ENCODE measurements at places on chromosomes 13 and 19. TPM values are rescaled to one million over a fixed set of nuclear protein-coding genes. Genes with fewer than 3 reads are reported as not detected.

GRCh38 chr13:30737511-30738337 lies 2.4 kb downstream of the ALOX5AP start:
- no peaks in the 10 kb centered on the region for H3K27me3 ChIP-seq
- H3K4me3 ChIP-seq: no peak overlapping the region
- no peaks in the 10 kb centered on the region for H3K36me3 ChIP-seq
- no peaks in the 10 kb centered on the region for H3K4me1 ChIP-seq
- DNase-seq: no peak

DNA sequence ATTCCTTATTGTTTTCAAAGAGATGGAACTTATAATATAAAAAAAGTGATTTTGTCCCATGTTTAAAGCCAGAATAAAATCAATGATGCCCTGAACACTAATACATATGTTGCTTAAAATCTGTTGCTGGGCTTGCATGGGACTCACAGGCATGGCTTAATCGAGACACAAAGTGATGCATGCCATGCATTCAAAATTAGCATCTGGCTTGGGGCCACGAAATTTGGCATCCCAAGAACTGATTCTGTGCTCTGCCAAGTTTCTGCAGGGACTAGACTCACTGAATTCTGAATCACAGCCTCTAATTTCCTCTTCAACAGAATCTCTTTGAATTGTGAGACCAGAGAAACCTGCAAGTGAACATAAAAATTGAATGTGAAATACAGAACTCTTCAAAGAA lies 109.2 kb downstream of the PCDH17 start:
- no peaks in the 10 kb centered on the region for H3K36me3 ChIP-seq
- H3K27me3 ChIP-seq: no peaks in the 10 kb centered on the region
- H3K4me1 ChIP-seq: no peaks in the 10 kb centered on the region
- DNase-seq: no peak
- H3K27ac ChIP-seq: no peak overlapping the region

DNA sequence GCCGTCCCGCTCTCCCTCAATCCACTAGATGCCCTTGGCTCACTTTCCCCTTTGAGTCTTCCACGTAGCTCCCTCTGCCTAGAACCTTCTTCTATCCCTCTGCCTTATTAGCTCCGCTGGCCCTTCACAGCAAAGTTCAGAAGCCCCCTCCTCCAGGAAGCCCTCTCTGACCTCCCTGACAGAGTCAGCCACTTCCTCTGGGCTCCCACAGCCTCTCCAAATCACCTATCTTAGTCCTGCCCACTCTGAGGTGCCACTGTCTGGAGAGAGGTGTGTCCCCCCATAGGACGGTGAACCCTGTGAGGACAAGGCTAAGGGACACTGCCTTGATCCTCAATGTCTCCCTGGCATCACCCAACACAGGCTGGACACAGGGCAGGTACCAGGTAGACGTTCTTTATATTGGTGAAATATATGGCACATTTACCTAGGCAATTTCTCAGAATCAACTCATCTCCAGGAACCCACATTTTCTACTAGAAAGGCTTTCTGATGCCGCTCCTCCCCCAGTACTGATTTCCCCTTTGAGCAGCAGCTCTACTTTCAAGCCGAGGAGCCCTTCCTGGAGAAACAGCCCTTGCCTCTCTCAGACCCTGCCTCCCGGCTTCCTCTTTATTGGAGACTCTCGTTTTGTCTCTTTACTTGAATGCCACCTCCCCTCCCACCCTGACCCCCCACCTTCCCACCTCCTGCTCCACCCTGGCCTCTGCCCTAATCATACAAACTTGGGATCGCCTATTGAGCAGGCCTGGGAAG lies 3.4 kb upstream of the TGFB1 start:
- peaks cover 3% of the 10 kb centered on the region for H3K4me1 ChIP-seq
- H3K4me3 ChIP-seq: no peak overlapping the region
- H3K27ac ChIP-seq: no peak overlapping the region
- no peaks in the 10 kb centered on the region for H3K27me3 ChIP-seq

DNA sequence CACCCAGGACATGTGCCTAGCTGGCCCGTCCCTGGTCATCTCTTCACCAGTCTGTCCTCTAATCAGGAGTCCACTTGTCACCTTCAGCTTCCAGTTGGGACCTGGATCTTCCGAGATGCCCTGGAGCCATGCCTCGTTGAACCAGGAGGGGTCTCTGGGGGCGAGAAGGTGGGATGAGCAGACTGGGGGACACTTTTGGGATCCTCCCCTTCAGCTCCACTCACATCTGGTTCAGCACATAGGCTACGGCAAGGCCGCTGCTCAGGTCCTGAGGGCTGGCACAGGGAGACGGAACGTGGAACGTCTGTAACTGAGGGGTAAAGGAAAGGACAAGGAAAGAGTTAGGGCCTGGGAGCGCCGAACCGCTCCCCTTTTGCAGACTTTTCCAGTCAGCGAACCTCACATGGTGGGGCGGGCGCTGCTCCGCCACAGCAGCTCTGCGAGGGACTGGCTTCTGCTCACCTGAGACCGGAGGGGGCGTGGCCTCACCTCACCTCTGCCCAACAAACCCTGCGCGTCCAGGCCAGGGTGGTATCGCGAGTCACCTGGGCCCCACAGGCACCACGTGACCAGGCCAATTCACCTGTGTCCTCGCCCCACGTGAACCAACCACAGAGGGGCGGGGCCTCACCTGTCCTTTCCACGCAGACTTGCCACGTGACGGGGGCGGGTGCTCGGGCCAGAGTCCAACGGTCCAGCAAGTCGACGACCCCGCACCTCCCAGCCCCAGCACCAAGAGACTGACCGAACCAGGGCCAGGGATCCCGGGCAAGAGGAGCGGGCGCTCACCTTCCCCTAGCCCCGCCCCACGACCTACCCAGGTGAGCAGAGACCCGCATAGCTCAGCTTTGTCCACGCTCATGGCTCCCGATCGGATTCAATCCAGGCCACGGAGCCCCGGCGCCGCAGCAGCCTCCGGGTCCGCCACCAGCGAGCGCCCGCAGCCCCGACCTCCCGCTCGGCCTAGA lies at the start of gene HOOK2:
Gene HOOK2 (minus strand): TSS at position 965 of the 968 bp plus-strand sequence. CDS start 103 bp downstream, at position 862.
- no peaks in the 10 kb centered on the region for H3K36me3 ChIP-seq
- peak within 1 kb of the TSS; percentile 76 for H3K4me3 ChIP-seq
- H3K4me1 ChIP-seq: peaks cover 50% of the 10 kb centered on the region
- H3K27me3 ChIP-seq: no peaks in the 10 kb centered on the region

- H3K27me3 ChIP-seq: peaks cover 2% of the 10 kb centered on the region
- no peak overlapping the region for H3K4me3 ChIP-seq
- H3K36me3 ChIP-seq: no peaks in the 10 kb centered on the region
- no peak for DNase-seq
Measured at GRCh38 chr19:51644636-51645271, 1.9 kb downstream of the SIGLEC14 start.

GRCh38 chr13:34349091-34349722 lies 531.3 kb downstream of the RFC3 start:
- no peaks in the 10 kb centered on the region for H3K27me3 ChIP-seq
- no peak overlapping the region for H3K27ac ChIP-seq
- no peaks in the 10 kb centered on the region for H3K36me3 ChIP-seq

DNA sequence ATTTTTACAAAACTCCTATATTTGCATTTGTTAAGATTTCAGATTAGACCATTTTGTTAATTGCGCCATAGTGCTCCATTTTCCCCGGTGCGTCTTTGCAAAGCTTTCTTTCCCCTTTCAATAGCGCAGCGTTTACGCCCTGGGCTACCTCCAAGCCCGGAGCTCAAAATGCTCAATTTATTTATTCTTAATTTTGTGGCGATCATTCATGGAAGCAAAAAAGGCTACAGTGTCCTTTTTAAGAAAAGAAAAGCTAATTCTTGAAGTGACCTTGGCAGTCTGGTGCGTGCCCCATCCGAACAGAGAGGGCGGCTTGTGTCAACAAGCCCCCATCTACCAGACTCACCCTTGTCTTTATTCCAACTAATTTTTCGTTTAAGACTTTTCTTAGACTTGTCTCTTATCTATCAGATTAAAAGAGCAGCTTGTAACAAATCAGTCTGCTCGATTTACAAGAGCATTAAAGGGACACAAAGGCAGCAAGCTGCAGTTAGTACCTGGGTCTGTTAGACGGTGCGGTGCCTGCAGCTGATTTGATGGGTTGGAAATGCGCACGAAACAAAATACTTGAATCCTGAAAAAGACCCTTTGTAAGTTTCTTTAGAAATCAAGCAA lies 30.1 kb downstream of the GSX1 start:
- H3K27me3 ChIP-seq: peaks cover 70% of the 10 kb centered on the region
- no peaks in the 10 kb centered on the region for H3K4me1 ChIP-seq

DNA sequence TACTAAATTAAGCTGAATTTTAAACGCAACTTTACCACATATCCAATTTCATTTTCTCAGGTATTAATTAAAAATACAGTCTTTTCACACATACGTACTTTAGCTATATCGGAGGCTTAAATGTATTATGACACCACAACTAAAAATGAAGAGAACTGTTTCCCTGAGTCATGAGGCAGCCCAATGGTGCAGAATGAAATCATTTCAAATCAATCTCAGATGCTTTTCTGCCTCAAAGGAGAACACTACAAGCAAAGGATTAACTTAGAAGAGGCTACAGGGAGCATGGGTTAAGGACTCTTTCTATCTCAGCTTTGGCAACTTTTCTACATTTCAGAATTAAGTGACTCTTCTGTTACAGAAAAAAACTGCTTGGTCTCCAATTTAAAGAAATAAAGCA lies 516.3 kb upstream of the HTR2A start:
- no peaks in the 10 kb centered on the region for H3K4me1 ChIP-seq
- no peaks in the 10 kb centered on the region for H3K36me3 ChIP-seq
- no peak overlapping the region for H3K27ac ChIP-seq
- no peaks in the 10 kb centered on the region for H3K27me3 ChIP-seq

GRCh38 chr19:40596608-40597328 lies 4.4 kb upstream of the LTBP4 start:
- no peaks in the 10 kb centered on the region for H3K36me3 ChIP-seq
- peak overlapping the region; percentile 48 for H3K4me3 ChIP-seq
- H3K4me1 ChIP-seq: peaks cover 14% of the 10 kb centered on the region
- DNase-seq: peak; percentile 74

- no peaks in the 10 kb centered on the region for H3K27me3 ChIP-seq
- H3K4me3 ChIP-seq: no peak overlapping the region
- no peak for DNase-seq
- no peaks in the 10 kb centered on the region for H3K4me1 ChIP-seq
- H3K27ac ChIP-seq: no peak overlapping the region
Measured at GRCh38 chr13:48602296-48603016, 51.3 kb upstream of the CYSLTR2 start.

The OXGR1 gene
- total RNA-seq: not detected

GRCh38 chr19:17616961-17617806 lies 61.7 kb downstream of the COLGALT1 start:
- DNase-seq: no peak
- H3K4me1 ChIP-seq: no peaks in the 10 kb centered on the region
- peak overlapping the region; percentile 18 for H3K4me3 ChIP-seq
- no peaks in the 10 kb centered on the region for H3K36me3 ChIP-seq

GRCh38 chr19:8305798-8306197 lies 2.4 kb downstream of the CD320 start:
- no peak overlapping the region for H3K4me3 ChIP-seq
- peaks cover 21% of the 10 kb centered on the region for H3K4me1 ChIP-seq
- no peak overlapping the region for H3K27ac ChIP-seq
- H3K36me3 ChIP-seq: no peaks in the 10 kb centered on the region
- no peaks in the 10 kb centered on the region for H3K27me3 ChIP-seq

DNA sequence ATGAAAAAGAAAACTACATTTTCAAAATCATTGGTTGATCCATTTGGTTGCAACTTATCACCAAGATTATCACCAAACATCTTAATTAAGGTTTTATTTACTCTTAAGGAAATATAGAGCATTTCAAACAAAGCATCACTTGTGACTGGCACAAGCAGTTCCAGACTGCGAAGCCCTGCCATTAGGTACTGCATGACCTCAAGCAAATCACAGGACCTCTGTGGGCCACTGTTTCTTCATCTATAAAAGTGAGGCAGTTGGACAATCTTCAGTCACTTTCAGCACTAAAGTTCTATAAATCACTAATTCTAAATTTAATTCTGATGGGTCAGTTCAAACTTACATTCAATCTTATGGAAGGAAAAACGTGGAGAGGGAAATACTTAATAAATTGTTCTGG lies 2.0 kb downstream of the ELF1 start:
- H3K4me3 ChIP-seq: no peak overlapping the region
- no peak for DNase-seq
- H3K27ac ChIP-seq: no peak overlapping the region
- peaks cover 32% of the 10 kb centered on the region for H3K4me1 ChIP-seq

The NBEA gene
- 1.2 TPM for total RNA-seq

GRCh38 chr19:35462476-35462953 lies 14.5 kb downstream of the FFAR2 start:
- H3K36me3 ChIP-seq: no peaks in the 10 kb centered on the region
- peaks cover 2% of the 10 kb centered on the region for H3K27me3 ChIP-seq
- H3K27ac ChIP-seq: no peak overlapping the region
- no peak for DNase-seq
- peaks cover 5% of the 10 kb centered on the region for H3K4me1 ChIP-seq

DNA sequence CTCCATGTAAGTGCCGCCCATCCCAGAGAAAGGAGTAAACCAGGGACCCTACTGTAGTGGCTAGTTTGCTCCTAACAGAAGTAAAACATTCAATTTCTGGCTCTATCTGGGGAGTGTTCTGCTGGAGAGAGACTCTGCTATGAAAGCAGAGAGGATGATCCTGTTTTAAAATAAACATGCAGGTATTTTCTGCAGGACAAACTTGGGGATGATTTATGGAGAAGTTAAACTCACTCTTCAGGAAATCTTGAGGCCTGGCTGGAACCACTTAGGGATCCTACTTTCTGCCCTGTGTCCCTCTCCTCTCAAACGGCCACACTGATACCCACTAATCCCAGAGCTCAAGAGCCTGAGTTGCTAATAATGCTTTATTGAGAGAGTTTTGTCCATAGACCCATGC lies 281.1 kb downstream of the DNAJC15 start:
- DNase-seq: no peak
- no peak overlapping the region for H3K4me3 ChIP-seq
- H3K27ac ChIP-seq: no peak overlapping the region
- no peaks in the 10 kb centered on the region for H3K36me3 ChIP-seq
- H3K4me1 ChIP-seq: peaks cover 26% of the 10 kb centered on the region

The INAFM1 gene
- 18.9 TPM for total RNA-seq

The KIR2DL4 gene
- not detected for total RNA-seq

The DOCK6 gene
- 27.1 TPM for total RNA-seq

GRCh38 chr19:29326849-29327840 lies 114.2 kb upstream of the UQCRFS1 start:
- H3K27me3 ChIP-seq: peaks cover 6% of the 10 kb centered on the region
- DNase-seq: no peak
- H3K27ac ChIP-seq: no peak overlapping the region

DNA sequence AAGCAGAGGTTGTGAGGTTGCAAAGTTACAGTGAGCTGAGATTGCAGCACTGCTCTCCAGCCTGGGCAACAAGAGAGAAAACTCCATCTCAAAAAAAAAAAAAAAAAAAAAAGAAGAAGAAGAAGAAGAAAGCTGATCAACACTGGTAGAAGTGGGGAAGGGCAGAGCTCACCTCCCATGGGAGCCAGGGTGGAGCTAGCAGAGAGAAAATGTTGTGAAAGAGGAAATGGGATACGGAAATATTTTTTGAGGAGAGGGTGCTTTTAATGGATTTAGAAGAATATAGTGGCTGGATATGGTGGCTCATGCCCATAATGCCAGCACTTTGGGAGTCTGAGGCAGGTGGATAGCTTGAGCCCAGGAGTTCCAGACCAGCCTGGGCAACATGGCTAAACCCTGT lies 6.8 kb downstream of the GPR42 start:
- H3K4me1 ChIP-seq: no peaks in the 10 kb centered on the region
- H3K27ac ChIP-seq: no peak overlapping the region
- DNase-seq: peak; percentile 69
- H3K36me3 ChIP-seq: no peaks in the 10 kb centered on the region
- H3K4me3 ChIP-seq: no peak overlapping the region
- peaks cover 2% of the 10 kb centered on the region for H3K27me3 ChIP-seq

Measured in psoas muscle (tissue), 8 donors.